ELR (cell line): ENCODE measurements at places on chromosomes 1 and 21.

GRCh38 chr1:55179177-55179835 is 35.9 kb downstream of the USP24 start:
- peak; percentile 15 for DNase-seq

- DNase-seq: peak; percentile 8
These were observed 27.9 kb downstream of the FAM163A start for GRCh38 chr1:179770887-179771502.

GRCh38 chr1:117592155-117592554 is 13.7 kb upstream of the TENT5C start:
- DNase-seq: no peak

- DNase-seq: no peak
These were observed 73.9 kb downstream of the MATN1 start for GRCh38 chr1:30649321-30649991.

GRCh38 chr21:37769656-37770055 is 146.6 kb downstream of the KCNJ6 start:
- no peak for DNase-seq

- DNase-seq: no peak
These were observed 126.6 kb upstream of the COA6 start for GRCh38 chr1:234246638-234247116.

DNA sequence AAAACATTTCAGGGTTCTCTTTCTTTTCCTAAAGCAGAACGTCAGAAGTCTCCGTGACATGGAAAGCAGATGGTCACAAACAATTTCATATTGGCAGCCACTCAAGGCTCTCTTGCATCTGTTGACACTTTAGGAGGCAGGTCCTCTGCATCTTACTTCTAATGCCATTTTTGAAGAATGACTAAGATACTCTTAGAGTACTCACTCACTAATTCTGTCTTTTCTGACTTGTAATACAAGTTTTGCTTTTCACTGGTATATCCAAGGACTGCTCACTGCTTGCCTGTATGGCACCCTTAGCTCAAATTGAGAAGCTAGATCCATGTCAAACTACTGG is 68.3 kb downstream of the PRRX1 start:
- DNase-seq: no peak

DNA sequence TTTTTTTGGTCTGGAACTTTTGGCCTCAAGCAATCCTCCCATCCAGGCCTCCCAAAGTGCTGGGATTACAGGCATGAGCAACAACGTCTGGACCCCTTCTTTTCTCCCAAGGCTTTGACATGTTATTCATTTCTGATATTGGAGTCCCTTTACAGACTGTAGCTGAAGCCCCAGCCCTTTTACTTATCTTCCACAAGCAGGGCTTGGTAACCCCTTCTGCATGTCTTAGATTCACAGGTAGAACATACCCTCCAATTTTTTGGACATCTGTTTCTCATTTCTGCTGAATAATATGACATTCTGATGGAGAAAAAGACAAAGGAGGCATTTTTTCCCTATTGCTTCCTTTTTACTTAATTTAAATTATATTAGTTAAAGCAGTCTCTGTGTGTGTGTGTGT is 39.2 kb upstream of the RGS21 start:
- no peak for DNase-seq

DNA sequence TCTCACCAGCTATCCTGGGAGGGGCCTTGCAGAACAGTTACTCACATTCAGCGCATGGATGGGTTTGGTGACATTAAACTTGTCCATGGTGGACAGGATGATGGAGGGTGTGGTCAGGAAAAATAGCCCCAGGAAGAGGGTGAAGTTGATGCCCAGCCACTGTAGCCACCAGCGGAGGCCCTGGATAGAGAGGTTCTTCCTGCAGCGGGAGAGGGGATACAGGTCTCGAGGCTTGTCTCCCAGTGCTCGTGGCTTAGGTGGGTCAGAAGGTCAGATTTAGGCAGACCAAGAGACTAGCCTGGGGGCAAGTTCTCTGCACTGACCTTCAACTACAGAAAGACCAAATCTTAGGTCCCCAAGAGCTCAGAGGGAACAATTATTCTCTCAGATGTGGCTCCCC is 23.0 kb downstream of the TMEM63A start:
- no peak for DNase-seq

DNA sequence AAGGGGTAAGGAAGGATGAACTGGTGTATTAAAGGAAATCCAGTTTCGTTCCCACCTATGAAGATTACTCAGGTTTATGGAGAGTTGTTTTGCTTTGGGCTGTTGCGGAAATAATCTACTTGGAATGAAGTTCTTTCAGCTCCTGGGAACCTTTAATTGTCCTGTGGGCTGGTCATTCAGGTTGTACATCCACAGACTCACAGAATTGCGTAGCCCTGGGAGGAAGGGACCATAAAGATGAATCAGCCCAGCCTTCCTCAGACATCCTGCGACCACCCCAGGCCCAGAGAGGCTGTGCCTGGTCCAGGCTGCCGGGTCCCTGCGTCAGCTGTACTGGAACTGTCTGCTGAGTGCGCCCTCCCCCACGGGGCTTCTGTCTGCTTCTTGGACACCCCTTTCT is 72.7 kb downstream of the GALNT2 start:
- DNase-seq: peak; percentile 45

DNA sequence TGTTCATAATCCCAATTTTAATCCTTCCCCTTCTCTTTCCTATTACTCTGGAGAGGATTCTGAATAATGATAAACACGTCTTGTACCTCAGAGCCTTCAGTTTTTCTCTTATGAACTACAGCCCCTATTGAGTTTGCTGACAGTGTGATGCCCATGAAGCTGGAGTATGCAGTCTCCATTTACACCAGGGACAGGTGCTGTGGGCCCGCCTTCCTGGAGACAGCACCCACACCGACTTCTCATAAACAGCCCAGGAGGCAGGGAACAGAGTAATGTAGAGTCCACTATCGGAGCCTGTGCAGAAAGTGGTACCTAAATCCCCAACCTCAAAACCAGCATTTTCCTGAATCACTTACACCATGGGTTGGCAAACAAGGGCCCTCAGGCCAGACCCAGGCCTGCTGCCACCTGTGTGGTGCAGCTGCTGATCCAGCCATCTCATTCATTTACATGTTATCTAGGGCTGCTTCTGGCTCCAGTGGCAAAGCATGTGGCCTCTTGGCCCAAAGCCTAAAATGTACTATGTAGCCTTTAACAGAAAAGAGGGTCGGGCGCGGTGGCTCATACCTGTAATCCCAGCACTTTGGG is 95.1 kb upstream of the KRTAP19-8 start:
- DNase-seq: no peak

GRCh38 chr1:210394281-210394821 is 65.6 kb downstream of the HHAT start:
- DNase-seq: peak; percentile 62

- DNase-seq: peak; percentile 39
These were observed 58.6 kb downstream of the PBX1 start for GRCh38 chr1:164617377-164618201.

DNA sequence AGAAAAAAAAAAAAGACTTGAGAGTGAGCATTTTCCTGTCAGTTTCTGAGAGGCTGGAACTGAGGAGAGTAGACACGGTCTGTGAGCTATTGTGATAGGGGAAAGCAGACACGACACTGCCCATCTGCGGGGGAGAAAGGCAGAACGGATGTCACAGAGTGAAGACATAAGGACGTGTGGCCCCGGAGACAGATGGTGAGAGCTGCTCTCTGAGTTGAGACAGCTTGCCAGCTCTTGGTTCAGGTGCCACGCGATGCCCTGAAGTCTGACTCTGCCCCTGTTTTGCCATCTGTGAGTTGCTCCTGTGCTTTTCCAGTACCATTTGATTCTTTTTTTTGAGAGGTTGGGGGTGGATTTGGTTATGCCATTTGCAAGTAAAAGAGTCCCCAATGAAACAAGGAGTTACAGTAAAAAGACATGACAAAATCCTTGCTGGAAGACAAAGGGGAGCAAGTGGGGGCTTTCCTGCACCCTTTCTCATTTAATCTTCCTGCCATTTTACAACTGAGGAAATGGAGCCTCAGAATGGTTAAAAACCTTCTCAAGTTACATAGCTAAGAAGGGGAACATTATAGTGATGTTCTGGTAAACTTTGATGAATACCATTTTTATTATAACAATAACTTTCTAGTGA is 128.9 kb upstream of the DNAH14 start:
- no peak for DNase-seq

DNA sequence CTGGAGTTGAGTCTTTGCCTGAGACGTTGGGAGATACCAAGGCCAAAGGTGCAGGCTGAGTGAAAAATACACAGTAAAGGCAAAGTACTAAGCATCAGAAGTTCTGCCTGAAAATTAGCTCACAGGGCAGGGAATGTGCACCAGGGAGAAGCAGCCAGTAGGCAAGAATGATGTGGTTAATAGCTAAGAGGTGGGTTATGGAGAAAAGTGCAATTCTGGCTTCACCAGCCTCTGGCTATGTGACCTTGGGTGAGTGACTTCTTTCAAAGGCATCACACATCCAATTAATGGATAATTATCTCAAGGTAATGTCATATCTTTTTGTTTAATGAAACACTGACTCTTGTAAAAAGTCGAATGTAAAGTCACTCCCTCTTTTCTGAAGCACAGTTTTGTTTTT is 230.7 kb upstream of the FGGY start:
- no peak for DNase-seq

- no peak for DNase-seq
These were observed 41.0 kb upstream of the ID3 start for GRCh38 chr1:23600283-23600682.

- DNase-seq: no peak
These were observed 194.9 kb downstream of the HIVEP3 start for GRCh38 chr1:41723786-41724185.

DNA sequence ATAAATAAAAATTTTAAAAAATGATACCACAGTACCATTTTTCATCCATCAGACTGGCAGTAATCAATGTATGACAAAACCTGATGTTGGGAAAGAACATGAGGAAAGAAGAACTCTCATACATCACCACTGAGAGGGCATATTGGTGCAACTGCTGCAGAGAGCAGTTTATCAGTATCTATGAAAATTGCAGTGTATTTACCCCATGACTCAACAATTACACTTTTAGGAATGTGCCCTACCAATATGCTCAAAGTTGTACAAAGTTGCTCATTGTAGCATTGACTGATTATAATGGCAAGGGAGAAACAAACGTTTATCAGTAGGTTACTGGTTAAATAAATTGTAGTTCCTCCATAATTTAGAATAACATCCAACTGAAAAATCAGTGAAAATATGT is 36.7 kb downstream of the CATSPERE start:
- DNase-seq: peak; percentile 6

- no peak for DNase-seq
These were observed 14.6 kb downstream of the ADAR start for GRCh38 chr1:154593390-154593789.

DNA sequence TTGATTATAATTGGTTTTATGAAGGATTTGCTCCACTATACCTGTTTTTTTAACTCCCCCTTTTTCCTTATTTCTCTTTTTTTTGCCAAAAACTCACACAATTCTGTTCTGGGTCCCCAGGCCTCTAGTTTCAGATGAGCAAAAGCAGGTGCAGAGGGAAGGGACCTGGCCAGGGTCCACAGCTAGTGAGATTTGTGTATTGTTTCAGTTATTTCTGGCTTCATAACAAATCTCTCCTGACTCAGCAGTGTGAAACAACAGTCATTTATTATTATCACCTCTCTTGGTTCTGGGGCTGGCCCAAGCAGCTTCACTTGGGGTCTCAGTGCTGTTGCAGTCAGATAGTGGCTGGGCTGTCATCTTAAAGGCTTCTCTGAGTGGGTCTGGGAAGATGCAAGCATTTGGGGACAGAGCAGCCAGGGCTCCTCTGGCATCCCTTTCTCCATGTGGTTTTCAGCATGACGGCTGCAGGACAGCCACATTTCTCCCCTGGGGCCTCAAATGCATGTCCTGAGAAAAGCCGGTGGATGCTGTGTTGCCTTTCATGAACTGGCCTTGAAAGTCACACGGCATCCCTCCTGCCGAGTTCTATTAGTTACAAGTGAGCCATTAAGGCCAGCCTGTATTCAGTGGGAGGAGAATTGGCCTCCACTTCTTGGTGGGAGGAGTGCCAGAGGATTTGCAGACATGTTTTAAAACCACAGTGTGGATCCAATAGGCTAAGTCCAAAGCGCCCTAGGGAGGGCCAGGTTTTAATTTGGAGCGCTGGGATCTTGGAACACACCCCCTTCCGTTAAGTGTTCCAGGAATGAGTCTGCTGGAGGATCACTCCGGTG is 137.1 kb downstream of the CAMTA1 start:
- DNase-seq: peak; percentile 8

- peak; percentile 89 for DNase-seq
These were observed 25.6 kb upstream of the IL20 start for GRCh38 chr1:206839857-206840256.

DNA sequence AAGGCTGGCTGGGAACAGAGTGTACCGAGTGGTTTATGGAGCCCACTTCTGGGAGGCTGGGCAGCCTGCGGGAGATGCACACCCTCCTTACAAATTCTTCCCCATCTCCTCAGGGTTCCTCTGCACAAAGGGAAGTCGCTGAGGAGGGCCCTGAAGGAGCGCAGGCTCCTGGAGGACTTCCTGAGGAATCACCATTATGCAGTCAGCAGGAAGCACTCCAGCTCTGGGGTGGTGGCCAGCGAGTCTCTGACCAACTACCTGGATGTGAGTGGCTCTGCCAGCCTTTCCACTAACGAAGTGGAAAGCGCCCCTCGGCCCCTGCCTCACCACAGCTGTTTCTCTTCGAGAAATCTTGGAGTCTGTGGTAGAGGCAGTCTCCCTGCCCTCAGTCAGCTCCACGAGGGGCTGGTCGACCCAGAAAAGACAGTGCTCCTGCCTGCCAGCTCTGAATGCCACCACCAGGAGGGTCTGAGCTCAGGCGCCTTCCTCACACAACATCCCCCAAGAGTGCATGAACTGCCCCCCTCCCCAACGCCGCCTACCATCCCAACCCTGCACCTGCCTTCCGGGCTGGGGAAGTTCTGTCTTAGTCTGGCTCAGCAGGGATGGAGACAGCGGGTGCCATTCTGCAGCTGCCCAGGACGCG is 31.8 kb downstream of the PROK1 start:
- peak; percentile 7 for DNase-seq

DNA sequence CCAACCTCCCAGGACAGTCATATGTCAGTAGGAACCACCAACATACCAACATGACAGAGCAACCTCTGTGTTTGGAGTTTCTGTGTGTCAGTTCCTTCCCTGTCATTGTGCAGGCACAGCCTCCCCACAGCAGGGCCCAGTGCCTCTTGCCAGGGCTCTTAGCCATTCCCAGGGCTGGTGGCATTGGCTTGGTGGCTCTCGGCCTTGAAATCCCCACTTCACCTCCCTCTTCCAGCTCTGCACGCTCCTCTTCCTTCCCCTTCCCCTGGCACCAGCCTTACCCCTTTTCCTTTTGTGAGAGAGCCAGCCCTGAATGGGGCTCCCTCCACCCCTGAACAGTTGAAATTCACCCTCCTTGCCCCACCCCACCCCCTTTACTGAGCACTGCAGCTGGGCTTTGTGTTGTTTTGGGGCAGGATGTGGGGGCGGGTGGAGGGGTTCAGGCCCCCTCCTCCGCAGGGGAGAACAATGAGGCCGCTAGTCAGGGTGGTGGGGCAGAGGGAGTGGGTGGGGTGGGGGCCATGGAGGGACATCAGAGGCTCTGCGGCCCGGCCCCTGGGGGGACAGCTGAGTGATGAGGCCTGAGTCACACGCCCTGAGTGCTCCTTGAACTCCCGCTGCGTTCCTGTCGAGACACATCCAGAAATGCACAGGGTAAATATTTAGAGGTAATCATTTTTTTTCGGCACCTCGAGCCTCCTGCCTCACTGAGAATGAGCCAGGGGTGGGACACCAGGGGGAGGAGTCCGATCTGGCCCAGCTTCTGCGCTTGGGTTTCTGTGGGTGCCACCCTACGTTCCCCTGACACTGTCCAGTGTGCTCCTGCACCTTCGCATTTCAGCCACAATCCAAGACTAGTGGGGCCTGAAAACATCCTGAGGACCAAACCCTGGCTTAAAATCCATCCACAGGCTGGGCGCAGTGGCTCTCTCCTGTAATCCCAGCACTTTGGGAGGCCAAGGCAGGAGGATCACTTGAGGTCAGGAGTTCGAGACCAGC is 28.6 kb downstream of the LGR6 start:
- DNase-seq: peak; percentile 37
